ENCODE measurements at places on chromosomes 6 and 20. TPM values are rescaled to one million over a fixed set of nuclear protein-coding genes. Genes with fewer than 3 reads are reported as not detected.

Gene TP53TG5
- not detected for total RNA-seq

Gene PLTP
- 129 TPM for total RNA-seq

Gene MEI4
- total RNA-seq, result 0.44 TPM

Gene MRAP2
- not detected for total RNA-seq

Gene KCNQ5
- not detected for total RNA-seq

Gene ENPP1
- not detected for total RNA-seq

Gene LAMA4
- total RNA-seq, result 2.3 TPM

Gene MAP7
- not detected for total RNA-seq

Gene RIPPLY2
- total RNA-seq, result not detected

Gene VWA7
- total RNA-seq, result 1.7 TPM

Gene OR14J1
- not detected for total RNA-seq

Gene SIGLEC1
- not detected for total RNA-seq

Gene IL20RA
- not detected for total RNA-seq

Gene GABRR1
- not detected for total RNA-seq

Gene CRISP3
- total RNA-seq, result not detected

Gene MAVS
- total RNA-seq, result 14.1 TPM

Gene KHDRBS2
- total RNA-seq, result not detected

Gene NEURL2
- total RNA-seq, result 7.0 TPM

Gene NHLRC1
- not detected for total RNA-seq

Gene SLC17A5
- total RNA-seq, result 8.1 TPM

Gene NTSR1
- total RNA-seq, result not detected

Gene BHLHE23
- total RNA-seq, result not detected

Gene DLK2
- total RNA-seq, result 3.1 TPM

Gene PERP
- total RNA-seq, result 9.1 TPM

Gene CDH22
- total RNA-seq, result not detected

Gene ZBTB24
- total RNA-seq, result 12.7 TPM

Gene HLA-DRB1
- total RNA-seq, result not detected

Gene GTF3C6
- total RNA-seq, result 43.0 TPM

Gene CDSN
- total RNA-seq, result not detected

Gene MED23
- 23.8 TPM for total RNA-seq

Gene SIRPG
- not detected for total RNA-seq

Gene CCR6
- not detected for total RNA-seq

Gene NFYA
- total RNA-seq, result 21.2 TPM

Gene AP5S1
- total RNA-seq, result 17.8 TPM

Gene EFCAB8
- total RNA-seq, result not detected

Gene UNC5CL
- total RNA-seq, result not detected

Gene SLC52A3
- total RNA-seq, result 0.06 TPM

Gene BPIFB2
- not detected for total RNA-seq

Gene C20orf202
- not detected for total RNA-seq

Gene COL11A2
- 10.4 TPM for total RNA-seq

Gene TFAP2C
- total RNA-seq, result 0.27 TPM

Gene MCM8
- total RNA-seq, result 12.2 TPM

Gene LPA
- not detected for total RNA-seq

Gene HCK
- 0.41 TPM for total RNA-seq

All from G401 (cell line).